ENCODE measurements at places on chromosomes 1 and 21.

DNA sequence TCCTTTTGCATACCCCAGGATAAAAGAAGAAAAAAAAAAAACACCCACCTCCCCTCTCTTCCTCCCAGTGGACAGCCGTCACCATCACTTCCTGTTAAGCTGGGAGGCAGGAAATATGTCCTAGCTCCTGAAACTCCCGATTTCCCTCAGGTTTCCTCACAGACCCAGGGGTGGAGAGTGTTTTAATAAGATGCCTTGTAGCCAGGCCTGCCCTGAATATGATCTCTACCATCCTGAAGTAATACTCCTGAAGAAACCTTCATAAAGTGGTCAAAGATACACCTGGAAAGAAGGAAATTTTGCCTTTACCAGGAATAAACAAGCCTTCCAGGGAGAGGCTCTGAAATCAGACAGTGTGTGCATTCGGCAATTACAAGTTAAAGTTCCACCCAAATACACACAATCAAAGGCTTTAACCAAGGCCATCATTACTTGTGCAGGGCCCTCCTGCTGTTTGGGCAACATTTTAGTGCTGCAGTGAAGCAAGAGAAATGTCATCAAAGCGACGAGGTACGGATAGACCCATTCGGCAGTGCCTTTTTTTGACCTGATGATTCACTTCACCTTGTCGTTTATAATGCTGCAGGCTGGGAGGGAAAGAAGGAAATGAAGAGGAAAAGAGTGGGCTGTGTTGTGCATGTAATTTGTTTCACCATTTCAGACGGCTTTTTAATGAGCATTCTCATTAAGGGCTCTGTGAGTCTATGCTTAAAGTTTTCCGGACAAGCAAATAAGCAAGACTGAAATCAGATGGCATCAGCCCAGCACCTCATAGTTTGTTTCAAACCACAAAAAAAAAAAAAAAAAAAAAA lies 41.0 kb upstream of the RASAL2 start:
- no peak for DNase-seq

DNA sequence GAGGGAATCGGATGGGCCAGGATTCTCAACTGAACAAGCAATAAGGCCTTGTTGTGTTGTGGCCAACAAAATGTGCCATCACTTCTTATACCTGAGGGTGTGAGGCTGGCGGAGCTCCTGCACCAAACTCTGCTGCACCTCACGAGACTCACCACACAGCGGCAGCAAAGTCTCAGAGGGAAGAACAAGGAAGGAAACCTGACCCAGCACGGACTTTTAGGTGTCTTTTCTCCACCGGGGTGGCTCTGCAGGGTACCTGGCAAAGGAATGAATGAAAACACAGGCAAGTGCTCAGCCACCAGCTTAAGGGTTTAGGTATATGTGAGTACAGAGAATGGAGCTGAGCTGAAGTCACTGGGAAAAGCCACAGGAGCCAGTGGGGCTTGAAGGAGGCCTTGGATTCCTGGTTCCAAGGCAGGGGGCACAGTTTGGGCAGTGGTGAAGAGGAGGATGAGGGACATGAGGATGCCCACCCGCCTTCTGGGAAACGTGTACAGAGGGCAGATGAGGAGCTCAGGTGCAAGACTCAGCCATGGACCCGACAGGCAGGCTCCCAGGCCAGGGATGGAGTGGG lies 31.1 kb upstream of the HSD3B1 start:
- DNase-seq, result no peak

GRCh38 chr1:161200992-161201835 lies 953 bp upstream of the NDUFS2 start:
- DNase-seq, result no peak

GRCh38 chr1:25140073-25140797 lies 92.1 kb downstream of the SYF2 start:
- no peak for DNase-seq

DNA sequence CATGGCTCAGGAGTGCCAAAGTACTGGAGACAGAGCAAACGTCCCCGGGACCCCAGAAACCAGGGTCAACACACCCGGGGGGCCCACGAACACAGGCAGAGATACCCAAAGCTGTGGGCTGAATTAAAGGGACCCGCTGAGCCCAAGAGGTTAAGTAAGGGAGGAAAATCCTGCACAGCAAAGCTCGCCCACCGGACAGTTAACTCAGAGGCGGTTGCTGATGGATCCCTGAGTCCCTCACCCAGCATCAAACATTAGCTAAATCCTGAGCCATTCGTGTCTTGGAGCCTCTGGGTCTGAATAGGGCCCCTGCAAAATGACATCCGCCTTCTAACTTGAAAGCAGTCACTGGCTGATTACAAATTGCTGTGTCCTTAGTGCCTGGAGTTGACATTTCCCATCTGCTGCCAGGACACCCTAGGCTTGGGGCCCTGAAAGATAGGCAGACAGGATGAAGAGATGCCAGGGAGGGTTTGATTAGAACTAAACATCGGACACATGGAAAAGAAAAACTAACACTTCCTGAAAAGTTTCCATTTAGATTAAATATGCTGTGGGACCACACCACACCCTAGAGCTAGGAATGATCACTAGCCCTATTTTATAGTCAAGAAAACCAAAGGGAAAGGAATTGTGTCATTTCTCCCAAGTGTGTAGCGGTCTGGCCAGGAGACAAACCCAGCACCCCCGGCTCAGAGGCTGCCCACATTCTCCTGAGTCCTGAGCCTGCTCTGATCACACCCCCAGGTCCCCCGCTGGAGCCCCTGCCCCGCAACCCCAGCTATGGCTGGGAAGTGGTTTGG lies 239.3 kb downstream of the NPHP4 start:
- DNase-seq, result no peak

DNA sequence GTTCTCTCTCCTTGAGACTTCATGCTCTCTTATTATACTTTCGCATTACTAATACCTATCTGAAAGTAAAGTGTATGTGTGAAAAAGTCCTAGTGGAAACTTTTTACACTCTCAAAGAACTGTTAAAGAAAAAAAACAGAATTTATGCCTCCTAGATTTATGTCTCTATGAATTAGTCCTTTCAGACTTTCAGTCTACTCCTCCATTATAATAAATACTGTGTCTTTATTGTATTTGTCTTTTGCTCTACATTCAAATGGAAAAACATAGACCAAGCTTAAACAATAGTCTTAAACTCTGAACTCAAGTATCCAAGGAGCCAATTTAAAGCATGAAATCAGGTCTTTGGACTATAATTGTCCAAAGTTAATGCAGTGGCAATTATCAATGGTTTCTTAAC lies 1449.0 kb downstream of the PLA2G4A start:
- no peak for DNase-seq

DNA sequence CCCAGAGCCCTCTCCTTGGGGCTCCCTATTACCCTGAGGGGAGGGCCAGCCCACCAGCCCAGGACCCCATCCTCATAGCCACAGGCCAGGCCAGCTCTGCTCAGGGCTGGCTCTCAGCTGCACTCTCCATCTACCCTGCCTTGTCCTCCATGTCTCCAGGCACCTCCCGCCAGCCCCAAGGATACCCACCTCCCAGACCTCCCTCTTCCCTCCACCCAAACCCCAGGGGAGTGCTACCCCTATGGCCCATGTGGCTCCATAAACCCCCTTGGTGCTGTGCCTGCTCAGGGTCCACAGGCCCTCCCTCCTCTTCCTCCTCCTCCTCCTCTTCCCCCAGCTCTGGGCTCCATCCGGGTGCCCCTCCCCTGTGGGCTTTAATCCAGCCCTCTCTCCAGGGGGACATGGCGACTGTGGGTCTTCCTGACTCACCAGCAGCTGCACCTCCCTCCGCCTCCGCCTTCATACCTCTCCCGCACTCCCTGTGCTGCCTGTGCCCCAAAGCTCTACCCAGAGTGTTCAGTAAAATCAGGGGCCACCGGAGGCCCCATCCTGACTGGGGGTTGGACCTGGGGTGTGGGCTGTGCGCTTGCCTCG lies 9.1 kb downstream of the YBEY start:
- no peak for DNase-seq

DNA sequence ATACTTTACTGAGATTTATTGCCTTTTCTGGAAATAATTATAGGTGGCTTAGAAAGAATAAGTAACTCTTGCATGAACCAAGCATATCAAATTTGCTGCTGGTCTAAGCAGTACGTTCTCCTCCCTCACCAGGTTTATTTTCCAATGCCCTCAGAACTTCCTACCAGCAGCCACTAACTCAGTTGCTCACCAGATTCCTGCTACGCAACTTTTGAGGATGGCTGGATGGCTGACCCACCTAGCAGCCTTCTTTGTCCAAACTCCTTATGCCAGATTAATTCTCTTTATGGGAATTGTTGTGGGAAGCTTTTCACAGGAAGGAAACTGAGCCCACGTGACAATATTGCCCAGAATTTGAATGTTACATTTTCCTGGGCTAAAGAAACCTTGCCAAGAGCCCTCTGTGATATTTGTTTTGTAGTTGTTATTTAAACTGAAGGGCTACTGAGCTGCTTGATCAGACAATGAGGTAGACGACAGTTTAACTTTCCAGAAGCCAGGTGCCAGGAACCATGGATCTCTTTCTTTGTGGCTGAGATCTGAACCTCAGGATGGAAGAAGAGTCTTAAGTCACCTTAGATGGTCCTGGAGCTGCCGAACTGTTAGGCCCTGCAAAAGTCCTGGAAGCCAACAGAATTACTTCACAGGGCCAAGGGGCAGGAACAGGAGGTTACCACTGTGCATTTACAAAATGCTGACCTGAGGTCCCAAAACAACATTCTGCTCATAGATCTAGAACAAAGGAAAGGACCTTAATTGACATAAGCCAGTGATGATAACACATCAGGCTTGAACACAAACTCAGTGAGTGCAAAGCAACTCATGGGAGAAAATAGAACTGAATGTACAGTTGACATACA lies 85.5 kb upstream of the ATP1A1 start:
- no peak for DNase-seq

- no peak for DNase-seq
Observed at GRCh38 chr21:17128132-17128531, 384.7 kb upstream of the CXADR start.

GRCh38 chr1:65881067-65881594 lies 88.4 kb downstream of the PDE4B start:
- no peak for DNase-seq

DNA sequence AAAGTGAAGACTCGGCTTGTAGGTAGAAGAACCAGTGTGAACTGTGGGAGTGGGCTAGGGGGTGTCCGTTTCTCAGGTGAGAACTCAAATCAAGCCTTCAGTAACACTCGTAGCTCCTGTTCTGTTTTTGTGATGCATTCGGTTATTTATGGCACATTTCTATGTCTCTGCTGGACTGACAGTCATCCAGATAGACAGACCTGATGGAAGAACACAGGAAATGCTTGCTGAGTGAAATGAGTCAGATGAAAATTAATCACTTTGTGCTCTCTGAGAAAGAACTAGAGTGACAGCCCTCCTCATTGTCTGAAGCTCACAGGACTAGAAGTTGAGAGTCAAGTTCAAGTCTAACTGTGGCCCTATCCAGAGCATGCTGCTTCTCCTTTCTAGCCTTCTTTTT lies 360.1 kb upstream of the PLXNA2 start:
- DNase-seq, result no peak

DNA sequence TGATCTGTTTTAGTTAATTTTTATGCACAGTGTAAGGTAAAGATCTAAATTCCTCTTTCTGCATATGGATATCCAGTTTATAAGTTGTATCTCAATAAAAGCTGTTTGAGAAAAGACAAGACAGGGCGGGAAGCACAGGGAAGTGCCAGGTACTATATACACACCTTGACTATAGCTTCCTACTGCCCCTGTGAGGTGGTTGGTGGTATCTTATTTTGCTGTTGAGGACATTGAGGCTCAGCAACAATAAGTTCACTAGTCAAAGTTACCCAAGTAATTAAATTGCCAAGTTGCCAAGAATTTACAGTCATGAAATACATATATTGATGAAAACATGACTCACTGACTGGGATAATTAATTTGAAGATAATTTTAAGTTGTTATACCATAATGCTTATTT lies 109.1 kb downstream of the CD247 start:
- no peak for DNase-seq

GRCh38 chr1:172827841-172828240 lies 168.9 kb downstream of the FASLG start:
- DNase-seq, result no peak

DNA sequence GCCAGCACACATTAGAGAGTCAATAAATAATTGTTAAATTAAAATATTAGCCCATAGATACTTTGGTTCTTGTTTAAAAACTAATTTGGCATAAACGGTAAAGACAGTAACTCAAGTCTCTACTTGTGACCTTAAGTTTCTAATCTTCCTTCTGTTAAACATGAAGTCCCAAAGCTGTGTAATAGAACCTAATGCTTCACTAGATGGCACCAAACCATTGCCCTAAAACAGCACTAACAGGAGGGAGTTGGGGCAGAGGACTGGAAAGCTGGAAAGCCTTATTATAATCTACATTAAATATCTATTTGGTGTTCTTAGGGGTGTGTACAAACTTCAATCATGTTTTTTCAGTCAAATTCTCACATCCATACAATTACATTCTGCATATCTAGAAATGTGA lies 176.7 kb downstream of the OLFM3 start:
- DNase-seq, result no peak

DNA sequence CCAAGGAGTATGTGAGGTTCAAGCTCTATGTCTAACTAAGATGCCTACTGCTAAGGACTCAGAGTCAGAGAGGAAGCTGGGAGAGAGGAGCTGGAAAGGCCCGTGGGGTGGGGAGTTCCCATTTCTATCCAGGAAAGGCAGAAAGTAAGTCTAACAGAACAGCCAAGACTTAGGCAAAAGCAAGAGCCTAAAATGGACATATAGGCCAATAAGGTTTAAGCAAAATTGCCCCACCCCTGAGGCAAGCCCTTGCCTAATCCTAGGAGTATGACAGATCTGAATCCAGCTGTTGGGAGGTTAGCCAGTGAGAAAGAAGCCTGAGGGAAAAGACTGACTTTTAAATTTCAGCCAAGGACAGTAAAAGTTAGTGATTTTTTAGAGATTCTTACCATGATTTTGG lies 1.6 kb upstream of the KLHDC9 start:
- DNase-seq, result no peak

- DNase-seq, result no peak
Observed at GRCh38 chr1:116033322-116033721, 57.0 kb downstream of the SLC22A15 start.

- DNase-seq, result no peak
Observed at GRCh38 chr1:225700164-225700821, 47.4 kb upstream of the ENAH start.

- DNase-seq, result no peak
Observed at GRCh38 chr1:248393050-248393449, 9.8 kb upstream of the OR2T1 start.

- no peak for DNase-seq
Observed at GRCh38 chr21:45970674-45971615, 10.6 kb upstream of the COL6A1 start.

GRCh38 chr1:55640708-55641473 lies 425.7 kb upstream of the USP24 start:
- no peak for DNase-seq

GRCh38 chr1:68047659-68048026 lies 2.8 kb downstream of the DIRAS3 start:
- DNase-seq, result no peak

Data from stimulated activated CD4-positive, alpha-beta T cell treated with anti-CD3 and anti-CD28 coated beads, TNF-alpha, amount 100 ng/mL, for 1 hour (primary cell).